PC-9 (cell line): ENCODE measurements at places on chromosomes 7 and 10.

DNA sequence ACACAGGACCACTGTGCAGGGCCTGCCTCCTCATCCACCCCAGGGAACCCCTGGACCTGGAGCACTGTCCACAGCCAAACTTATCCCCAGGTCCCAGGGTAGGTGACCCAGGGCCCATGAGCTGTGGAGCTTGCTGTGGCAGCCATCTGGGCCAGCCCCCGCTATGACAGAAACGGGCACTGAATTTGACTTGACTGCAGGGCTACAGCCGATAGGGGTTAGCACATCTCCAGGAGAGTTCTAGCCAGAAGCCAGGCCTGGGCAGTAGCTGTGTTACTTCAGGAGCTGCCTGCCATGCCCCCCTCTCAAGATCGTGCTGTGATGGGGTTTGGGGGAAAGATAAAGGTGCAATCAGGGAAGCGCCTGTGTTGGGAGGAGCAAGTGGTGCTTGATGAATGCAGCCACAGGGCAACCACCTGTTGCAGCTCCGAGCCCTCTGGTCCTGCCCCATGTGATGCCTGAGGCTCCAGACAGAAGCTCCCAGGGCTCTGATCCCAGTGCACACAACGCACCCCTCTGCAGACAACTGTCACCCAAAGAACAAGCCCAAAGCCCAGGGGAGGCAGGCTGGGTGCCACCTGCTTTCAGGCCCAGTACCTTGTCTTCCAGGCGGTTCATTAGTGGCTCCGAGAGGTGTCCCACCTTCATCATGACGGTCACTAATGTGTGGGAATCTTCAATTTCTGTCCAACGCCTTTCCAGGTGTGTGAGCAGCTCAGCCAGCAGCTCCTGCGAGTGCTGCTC is 6.5 kb downstream of the TBRG4 start:
- no peak for DNase-seq

GRCh38 chr10:128711806-128712205 is 585.6 kb upstream of the MKI67 start:
- no peak for DNase-seq

GRCh38 chr10:117537436-117537903 is 5.1 kb upstream of the EMX2 start:
- DNase-seq: peak; percentile 4

GRCh38 chr10:126586128-126586527 is 84.4 kb downstream of the C10orf90 start:
- DNase-seq: no peak

GRCh38 chr10:75429159-75429827 is 2.1 kb upstream of the LRMDA start:
- DNase-seq: no peak

DNA sequence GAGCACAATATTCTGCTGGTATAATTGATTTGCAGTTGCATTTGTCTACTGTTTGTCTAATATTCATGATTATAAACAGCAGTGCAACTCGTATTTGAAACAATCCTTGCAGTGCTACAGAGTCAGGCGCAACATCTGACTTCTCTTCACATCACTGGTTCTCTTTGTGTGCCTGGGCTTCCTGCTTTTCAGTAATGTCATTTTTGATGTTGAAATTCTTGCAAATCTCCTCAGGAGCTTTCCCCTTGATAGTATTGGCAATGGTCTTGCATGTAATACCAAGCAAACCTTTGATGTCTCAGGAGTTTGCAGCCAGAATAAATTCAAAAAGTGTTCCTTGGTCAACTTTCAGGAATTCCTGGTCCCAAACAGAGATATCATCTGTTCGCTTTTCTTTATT is 20.2 kb downstream of the HPS6 start:
- no peak for DNase-seq

GRCh38 chr7:37642028-37642540 is 41.5 kb upstream of the GPR141 start:
- no peak for DNase-seq

DNA sequence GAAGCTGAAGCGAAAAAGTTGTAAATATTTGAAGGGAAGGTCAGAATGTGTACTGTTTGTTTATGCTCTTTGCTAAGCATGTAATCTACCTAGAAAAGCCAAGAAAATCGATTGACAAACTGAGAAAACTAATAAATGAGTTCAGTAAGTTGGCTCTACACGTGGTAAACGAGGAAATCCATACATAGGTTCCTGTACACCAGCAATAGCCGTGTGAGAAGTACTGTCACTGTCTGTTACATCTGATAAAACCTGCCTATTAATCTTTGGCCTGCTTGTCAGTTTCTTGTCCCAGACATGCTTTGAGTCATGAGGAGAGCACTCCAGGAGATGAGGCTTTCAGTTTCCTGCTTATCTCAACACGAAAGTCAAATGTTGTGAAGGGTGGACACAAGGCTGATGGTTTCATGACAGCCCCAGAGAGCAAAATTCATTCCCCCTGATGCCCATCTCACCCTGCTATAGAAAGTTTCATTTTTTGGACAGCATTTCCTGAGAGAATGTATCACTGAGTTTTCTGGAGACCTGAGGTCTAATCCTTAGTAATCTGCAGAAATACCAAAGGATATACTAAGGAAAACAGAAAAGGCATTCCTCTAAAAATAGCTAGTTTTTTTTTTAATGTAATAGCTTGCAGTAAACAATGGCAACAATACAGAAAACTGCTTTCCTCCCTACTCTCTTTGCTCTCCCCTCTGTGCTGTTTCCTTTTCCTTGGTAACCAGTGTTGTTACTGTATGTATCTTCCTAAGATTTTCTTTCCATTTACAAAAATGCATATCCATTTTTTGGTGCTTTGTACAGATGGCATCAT is 18.8 kb downstream of the BMPR1A start:
- no peak for DNase-seq

DNA sequence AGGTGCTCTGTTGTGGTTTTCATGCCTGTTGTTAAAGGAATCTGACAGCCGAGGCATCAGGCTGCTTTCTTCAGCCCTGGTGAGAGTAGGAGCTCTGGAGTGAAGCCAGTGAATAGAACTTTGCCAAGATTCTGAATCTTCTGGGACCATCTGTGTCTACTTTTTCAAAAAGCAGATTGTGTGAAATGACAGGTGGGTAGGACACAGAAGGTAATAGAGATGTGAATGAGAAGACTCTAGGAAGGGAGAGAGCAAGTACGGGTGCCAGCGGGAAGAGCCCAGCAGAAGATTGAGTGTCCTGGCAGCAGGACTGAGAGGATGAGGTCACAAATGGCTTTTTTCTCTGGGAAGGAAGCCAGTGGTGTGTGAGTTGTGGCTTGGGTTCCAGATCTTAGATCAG is 429.2 kb downstream of the SDK1 start:
- no peak for DNase-seq

- no peak for DNase-seq
These were observed 150.1 kb downstream of the SPAG6 start for GRCh38 chr10:22495396-22495795.

GRCh38 chr7:132500727-132501440 is 75.4 kb downstream of the PLXNA4 start:
- DNase-seq: no peak

DNA sequence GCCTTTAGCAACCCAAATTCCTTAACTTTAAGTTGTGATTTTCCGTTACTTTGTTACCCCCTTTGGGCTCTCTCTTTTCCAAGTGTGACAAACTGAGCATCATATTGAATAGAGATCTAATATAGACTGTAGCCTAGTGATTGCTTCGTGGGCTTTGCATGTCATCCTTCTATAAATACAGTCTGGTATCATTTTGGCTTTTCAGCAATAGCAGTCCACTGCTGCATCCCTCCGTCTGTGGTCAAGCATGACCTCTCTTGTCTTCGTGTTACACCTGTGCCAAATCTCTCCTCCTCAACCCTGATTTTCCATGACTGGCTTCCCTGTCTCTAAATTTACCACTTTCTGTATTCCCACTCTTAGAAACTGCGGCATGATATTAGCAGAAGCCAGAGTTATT is 53.8 kb upstream of the AGK start:
- DNase-seq: no peak

GRCh38 chr7:15682751-15683245 is 3.7 kb downstream of the MEOX2 start:
- no peak for DNase-seq
